ENCODE measurements at places on chromosomes 3 and 15.

- no peak for DNase-seq
Observed at GRCh38 chr3:172582712-172583111, 59.5 kb upstream of the TNFSF10 start.

DNA sequence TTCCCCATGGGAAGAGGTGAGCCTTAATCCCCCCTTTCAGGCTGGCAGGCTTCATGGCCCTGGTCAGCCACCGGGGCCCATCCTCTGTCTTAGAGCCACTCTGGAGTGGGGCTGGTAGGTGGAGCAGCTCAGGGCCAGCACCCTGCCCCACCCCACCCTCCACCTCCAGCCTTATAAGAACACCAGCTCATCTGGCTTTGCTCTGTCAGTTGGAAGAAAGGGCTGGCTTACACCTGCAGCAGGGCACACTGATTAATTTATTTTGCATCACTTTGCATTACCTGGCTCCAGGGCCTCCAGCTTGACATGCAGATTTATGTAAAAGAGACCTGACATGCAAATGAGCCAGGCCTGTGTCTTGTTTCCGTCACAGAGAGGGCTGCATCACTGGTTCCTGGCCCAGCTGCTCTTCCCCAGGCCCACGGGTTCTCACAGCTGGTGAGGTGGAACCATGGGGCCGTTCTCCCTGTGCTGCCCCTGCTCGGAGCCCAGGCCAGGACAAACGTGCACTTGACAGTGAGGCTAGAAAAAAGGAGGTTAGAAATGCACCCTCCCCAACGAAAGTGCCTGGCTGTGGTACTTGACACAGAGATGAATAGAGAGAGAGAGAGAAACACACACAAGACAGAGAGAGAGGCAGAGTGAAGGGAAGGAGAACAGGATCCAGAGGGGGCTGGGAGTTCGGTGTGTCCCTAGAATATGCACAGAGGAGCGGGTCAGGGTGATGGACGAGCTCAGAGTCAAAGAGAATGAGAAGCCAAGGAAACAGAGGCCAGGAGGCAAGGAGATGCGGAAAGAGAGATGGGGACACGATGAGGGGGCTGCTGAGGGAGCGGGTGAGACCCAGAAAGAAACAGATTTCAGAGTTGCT is 44.5 kb upstream of the MAGEF1 start:
- DNase-seq = no peak

DNA sequence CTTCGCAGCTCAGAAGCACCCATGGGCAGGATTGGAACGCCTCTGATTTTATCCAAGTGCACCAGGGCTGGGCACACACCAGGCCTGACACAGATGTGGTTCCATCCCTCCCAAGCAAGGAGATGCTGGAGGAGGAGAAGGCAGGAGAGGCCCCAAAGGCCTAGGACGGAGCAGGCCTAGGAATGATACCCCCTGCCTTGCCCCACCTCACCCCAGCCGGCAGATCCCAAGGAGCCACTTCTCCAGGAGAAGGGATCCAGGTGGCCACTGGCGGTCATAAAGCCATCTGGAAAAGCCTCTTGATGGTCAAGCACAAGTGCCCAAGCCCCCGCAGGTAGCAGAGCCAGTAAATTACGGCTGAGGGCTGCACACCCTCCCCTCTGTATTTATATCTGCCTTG is 211.8 kb downstream of the TBC1D2B start:
- no peak for DNase-seq

DNA sequence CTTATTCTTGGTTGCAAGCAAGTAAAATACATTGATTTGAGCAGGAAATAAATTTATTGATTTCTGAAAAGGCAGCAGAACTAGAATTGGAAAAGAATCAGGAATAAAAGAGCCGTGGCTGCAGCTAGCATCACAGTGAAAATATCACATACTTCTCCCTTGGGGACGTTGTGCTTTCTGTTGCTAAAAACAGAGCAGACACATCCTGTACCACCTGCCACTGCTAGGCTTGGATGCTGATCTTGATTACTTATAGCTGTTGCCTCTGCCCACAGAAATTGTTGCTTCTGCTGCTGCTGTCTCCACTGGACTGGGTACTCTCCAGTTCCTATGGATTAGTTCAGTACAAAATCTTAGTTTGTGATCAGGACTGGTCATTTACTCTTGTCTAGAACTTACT is 283.8 kb downstream of the C3orf38 start:
- DNase-seq = no peak

GRCh38 chr15:73375755-73376305 is 7.1 kb upstream of the HCN4 start:
- DNase-seq = no peak

DNA sequence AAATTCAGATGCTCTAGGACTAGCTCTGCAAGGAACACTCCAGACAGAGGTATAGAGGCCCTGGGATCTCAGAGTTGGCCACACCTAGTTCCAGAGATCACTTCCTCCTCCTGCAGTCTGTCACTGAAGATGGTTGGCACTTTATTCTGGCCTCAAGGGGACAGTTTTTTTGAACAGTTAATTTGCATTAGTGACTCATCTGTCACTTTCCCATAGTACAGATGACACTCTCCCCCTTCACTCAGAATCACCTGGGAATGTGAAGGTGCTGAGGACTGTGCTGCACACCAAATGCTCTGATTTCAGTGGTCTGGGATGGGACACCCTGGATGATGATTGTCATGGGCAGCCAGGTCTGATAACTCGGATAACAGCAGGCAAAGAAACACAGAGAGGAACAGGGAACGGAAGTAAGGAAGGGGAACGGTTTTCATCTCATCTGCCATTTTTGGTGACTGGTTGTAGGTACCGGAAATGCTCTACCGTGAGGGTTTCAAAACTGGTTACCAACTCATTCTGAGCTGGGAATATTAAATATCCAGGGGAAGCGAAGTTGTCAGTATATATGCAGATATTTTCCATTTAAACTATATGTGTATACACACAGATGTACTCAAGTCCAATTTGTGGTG is 232.5 kb upstream of the ST8SIA2 start:
- peak; percentile 7 for DNase-seq

- DNase-seq = no peak
Observed at GRCh38 chr15:50233192-50233736, 32.3 kb downstream of the HDC start.

- no peak for DNase-seq
Observed at GRCh38 chr3:56361731-56362130, 106.5 kb downstream of the ERC2 start.

DNA sequence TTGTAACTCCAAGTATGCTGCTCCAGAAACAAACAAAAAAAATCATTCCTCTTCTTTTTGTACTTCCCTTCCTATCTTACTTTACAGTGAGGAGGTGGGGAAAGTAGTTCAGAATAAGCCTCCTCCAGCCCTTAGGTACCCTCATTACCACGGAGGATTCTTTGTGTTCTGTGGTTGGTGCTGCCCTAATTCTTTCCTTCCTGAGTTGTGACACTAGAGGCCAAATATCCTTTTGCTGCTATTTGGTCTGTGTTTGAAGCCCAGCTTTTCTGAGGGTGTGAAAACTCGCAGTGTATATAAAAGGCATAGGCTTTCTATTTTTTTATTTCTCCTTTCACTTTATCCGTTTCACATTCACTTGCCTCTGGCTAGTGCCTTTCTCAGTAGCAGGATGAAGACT is 98.2 kb downstream of the HHLA2 start:
- DNase-seq = no peak

DNA sequence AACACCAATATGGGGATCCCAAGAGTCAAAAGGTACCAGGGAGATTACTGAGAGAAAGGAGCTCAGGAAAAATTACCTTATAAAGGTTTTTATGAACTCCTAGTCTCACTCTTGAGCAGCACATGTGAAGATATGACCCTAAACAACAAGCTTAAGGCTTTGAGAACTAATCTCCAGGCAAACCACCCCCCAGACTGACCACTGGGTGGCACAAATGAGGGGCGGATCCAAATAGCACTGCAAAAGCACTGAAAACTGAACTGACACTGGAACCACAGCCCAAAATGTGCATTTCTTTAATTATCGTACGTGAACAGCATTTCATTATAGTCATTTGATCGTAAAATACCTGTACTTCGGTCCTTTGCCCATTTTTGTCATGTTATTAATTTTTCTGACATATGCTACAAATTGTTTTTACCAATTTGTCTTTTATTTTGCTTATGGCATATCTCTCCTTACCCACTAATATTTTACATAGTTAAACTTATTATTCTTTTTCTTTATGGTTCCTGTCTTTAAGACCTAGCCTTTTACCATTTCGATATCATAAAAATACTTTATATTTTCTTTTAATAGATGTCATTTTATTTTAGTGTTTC is 31.5 kb upstream of the TFDP2 start:
- DNase-seq = peak; percentile 37

GRCh38 chr3:192772240-192772894 is 45.0 kb upstream of the FGF12 start:
- peak; percentile 18 for DNase-seq

DNA sequence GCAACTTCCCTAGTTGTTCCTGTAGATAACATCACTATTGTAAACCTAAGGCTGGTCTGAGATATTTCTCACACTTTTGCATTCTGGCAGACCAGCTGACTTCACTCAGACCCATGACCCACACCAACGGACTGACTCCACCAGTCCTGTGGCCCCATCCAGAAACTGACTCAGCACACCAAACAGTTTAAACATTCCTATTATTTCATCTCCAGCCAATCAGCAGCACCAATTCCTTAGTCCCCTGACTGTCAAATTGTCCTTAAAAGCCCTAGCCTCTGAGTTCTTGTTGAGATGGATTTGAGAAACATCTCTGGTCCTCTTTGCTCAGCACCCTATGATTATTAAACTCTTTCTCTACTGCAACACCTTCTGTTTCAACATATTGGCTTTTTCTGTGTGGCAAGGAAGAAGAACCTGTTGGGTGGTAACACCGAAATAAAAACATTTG is 12.2 kb upstream of the IDH2 start:
- DNase-seq = no peak

DNA sequence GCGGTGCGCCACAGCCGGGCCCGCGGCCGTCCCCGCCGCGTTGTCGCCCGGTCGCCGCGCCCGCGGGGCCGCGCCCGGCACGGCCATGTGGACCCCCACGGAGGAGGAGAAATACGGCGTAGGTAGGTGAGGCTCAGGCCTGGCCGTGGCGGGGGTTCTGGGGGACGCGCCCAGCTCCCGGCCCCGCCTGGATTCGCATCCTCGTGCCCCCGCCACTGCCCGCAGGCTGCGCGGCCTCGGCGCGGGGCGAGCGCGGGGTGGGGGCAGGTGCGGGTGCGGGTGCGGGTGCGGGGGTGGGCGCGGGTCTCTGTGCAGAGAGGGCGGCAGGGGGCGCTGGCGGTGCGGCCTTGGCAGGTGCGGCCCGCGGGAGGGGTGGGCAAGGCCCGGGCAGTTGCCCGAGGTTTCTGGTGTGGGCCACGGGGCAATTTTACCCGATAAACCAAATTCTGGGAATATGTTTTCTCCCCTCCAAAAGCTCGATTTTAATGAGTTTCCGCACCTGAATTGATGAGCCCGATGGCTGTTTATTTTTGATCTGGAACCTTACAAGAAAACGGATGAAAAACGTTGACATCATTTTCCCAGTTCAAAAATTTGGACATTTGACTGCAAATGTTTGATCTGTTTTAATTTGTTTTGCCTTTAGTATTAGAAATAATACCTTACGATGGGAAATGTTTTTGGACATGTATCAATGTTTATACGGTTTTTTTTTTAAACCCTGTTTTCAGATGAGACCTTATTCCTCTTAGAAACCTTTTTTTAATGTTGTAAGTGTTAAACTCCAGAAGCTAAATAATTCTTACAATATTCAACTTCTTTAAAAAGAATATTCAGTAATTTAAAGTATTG is 678 bp downstream of the DOCK3 start:
- peak; percentile 69 for DNase-seq

- DNase-seq = no peak
Observed at GRCh38 chr15:58436552-58436951, 4.8 kb downstream of the LIPC start.

DNA sequence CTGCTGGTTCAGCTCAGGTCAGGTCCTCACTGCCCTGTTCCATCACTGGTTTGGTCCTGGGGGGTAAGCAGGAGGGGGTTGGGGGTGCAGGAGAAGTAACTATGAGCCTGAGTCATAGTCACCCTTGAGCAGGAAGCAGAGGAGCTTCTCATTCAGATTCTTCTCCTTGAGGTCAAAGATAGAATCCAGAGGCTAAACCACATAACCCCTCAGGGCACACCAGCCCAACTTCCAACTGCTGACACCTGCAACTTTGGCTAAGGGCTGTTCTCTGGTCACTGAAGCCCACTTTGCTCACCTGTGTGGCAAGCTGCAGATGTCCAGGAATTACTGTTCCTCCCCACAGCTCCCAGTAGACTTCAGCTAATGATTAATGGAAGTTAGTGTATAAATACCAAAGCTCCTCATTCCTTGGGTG is 48.8 kb upstream of the LRRFIP2 start:
- DNase-seq = peak; percentile 12

DNA sequence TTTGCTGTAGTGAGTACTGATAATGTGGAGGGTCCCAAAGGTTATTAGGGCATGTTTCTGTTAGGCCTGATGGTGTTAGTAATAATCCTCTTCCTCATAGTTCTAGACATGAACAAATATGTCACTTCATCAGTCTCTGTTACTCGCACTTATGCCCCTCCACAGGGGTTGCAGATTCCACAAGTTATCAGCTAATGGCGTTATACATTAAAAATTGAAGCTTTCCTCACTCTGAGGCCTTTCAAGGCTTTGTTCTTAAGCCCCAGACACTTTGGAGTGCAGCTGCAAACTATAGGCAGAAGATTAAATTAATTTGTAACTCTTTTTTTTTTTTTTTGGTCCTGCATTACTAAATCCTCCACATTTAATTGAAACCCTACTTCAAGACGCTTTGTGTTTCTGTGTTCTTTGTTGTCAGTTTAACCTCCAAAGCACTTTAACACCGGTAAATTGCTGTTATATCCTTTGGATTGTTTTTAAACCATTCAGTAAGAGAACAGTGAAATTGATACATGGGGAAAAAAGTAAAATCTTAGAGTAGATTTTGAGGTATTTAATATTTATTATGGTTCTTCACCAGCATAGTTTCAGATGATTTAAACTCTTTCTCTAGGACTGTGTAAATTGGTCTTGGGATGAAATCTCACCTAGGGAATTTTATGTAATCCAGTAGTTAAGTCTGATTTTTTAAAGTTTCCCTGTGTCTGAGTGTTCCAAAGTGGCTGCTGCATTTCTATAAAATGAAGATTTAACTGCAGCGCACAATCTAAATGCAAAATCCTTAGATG is 103.1 kb upstream of the SKOR1 start:
- DNase-seq = no peak
